ENCODE measurements at places on chromosomes 3 and 15. TPM values are rescaled to one million over a fixed set of nuclear protein-coding genes. Genes with fewer than 3 reads are reported as not detected.

The LMOD3 gene
- total RNA-seq, result 0.28 TPM

The SYNM gene
- total RNA-seq, result 6.1 TPM

The SUSD5 gene
- 11.3 TPM for total RNA-seq

The SERPINI2 gene
- total RNA-seq, result not detected

The GOLGA6A gene
- under 0.01 TPM for total RNA-seq

The SLC2A2 gene
- total RNA-seq, result not detected

The ATP10A gene
- 13.0 TPM for total RNA-seq

The DUOXA2 gene
- not detected for total RNA-seq

The FANCD2 gene
- 31.2 TPM for total RNA-seq

The MED12L gene
- 0.28 TPM for total RNA-seq

All from regular cardiac myocyte (primary cell).